ENCODE measurements at places on chromosomes 4 and X. TPM values are rescaled to one million over a fixed set of nuclear protein-coding genes. Genes with fewer than 3 reads are reported as not detected.

ARMCX6 gene
- 23.4 TPM for total RNA-seq

MAGEA10 gene
- total RNA-seq = not detected

FAM184B gene
- not detected for total RNA-seq

HDX gene
- 7.5 TPM for total RNA-seq

MAOB gene
- 29.0 TPM for total RNA-seq

POU4F2 gene
- total RNA-seq = not detected

CLCN3 gene
- total RNA-seq = 20.3 TPM

DLG3 gene
- total RNA-seq = 21.4 TPM

LDB2 gene
- total RNA-seq = 20.7 TPM

UCP1 gene
- total RNA-seq = not detected

MAMLD1 gene
- 6.4 TPM for total RNA-seq

SLC25A5 gene
- total RNA-seq = 356 TPM

NEIL3 gene
- total RNA-seq = not detected
